ENCODE measurements at places on chromosomes 7 and 10.

DNA sequence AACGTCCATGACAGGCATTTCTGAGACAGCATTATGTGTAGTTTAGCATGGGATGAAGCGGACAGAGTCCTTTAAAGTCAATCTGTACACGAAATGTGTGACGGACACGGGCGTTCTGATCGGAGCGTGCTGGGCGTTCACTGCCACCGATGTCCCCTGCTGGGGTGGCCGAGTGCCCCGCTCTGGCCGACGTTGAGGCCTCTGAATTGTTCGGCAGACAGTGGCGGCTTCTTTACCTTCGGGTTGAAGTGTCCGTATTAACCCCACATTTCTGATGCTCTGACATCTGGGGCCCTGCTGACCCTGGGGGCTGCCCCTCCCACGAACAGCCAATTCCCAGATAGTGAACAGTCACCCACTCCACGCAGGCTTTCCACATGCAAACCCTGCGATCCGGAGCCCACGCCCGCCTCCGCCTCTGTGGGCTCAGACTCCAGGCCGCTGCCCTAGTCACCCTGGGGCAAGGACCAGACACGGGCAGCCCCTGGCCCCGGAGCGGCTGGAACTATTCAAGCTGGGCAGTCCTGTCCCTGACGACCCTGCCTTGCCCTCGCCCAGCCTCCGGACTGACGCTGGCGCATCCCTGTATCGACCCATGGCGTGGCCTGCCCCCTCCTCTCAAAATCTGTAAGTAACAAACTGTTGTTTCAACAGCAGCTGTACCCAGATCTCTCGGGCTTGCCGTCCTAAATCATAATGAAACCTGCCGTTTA lies 445.7 kb downstream of the PTPRN2 start:
- DNase-seq = no peak

DNA sequence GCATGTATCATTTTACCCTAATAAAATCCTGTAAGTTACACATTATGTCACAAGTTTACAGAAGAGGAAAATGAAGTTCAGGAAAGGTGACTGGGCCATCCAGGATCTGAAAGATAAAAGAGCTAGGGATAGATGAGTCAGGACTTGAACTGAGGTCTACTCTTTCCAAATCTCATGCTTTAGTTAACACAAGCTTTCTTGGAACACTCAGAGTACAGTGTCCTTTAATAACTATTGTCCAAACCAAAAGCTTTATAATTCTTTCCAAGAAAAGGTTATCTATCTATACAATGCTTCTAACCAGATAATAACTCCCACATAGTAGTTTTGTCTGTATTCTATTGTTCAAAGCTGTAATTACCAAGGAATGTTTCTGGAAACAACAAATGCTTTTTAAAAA lies 164.6 kb downstream of the LRRN3 start:
- no peak for DNase-seq

DNA sequence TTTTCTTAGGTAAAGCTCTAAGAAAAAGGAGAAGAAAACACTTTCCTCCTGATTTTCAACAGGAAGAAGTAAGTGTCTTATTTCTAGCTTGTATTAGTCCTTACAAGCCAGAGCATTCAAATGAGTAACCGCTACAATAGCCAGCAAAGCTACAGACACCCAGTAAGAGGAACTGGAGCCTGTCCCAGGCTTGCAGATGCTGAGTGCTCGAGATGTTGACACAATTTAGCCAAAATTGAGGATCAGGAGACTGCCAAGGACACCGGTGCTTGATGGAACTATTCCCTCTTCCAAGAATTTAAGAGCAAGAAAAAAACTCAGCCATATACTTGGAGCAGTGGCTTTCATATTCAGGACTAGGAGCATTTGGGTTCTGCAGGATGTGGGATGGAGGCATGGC lies 149.3 kb upstream of the DPP6 start:
- DNase-seq = no peak

- DNase-seq = no peak
Observed at GRCh38 chr10:95761939-95762492, 6.1 kb downstream of the ENTPD1 start.

DNA sequence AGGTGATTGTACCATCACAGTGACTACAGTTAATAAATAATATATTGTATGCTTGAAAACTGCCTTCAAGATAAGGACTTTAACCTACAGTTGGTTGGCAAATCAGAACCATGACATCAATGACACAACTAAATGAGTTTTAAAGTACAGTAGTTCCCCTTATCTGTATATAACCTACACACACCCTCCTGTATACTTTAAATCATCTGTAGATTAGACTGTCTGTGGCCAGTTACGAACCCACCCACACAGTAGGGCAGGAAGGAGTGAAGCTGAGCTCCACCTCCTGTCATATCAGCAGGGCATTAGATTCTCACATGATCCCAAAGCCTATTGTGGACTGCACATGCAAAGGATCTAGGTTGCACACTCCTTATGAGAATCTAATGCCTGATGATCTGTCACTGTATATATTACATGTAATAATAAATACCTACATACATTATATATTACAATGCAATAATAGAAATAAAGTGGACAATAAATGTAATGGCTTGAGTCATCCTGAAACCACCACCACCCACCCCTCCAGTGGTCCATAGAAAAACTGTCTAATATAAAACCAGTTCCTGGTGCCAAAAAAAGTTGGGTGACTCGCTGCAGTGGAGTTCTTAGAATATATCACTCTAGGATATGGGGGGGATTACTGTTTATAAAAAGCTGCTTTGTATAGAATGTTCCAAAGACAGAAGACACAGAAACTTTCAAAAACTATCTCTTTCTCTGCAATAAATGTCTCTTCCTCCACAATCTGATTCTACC lies 5.6 kb downstream of the TPK1 start:
- no peak for DNase-seq

GRCh38 chr10:128051548-128051947 lies 74.7 kb downstream of the MKI67 start:
- DNase-seq = no peak

DNA sequence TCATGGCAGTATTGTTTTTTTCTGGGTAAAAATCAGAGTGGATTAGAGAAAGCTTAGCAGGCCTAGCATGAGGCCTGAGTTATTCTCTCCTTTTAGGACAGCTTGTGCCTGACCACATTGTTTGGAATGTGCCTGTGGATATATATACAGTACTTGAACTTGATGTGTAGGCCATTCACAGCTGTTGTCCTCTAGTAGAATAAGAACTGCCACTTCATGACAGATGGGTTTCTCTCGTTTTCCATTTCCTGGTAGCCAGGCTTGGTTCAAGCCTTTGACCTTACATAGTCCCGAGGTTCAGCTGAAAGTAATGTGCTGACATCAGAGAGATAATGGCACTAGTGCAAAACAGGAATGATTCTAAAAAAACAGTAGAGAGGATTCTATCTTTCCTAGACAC lies 473.9 kb downstream of the AUTS2 start:
- no peak for DNase-seq

GRCh38 chr10:33265621-33266020 lies 68.8 kb downstream of the NRP1 start:
- no peak for DNase-seq

DNA sequence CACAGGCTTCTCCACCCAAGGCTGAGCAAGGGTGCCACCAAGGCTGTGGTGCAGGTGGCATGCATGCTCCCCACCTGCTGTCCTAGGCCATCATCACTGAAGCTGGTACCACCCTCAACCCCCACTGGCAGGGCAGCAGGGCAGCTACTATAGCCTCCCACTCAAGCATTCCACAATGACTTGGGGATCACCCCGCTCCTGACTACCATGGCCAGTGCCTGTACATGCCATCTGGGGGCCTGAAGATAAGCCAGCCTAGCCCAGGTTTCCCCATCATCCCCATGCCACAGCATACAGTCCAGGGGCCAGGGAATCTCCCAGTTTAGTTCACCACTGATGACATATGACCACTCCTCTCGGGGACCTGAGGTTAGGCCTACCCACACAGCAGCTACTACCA lies 510.9 kb upstream of the LRRTM3 start:
- no peak for DNase-seq

DNA sequence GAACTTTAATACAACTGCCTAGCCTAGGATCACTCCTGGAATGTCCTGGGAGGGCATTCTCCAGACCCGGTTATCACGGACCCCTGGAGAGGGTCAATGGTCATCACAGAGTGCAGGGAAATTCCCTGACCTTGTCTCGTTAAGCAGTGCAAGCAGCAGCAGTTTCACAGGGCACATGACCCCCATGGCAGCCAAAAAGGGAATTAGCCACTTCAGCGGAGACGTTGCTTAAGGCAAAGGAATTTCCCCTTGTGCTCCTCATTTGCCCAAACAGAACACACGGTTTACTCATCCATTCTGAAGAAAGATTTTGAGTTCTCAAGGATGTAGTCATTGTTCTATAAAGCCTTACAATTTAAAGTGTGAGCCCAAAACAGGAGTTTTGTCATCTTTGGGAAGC lies 260.3 kb downstream of the SNX13 start:
- no peak for DNase-seq

DNA sequence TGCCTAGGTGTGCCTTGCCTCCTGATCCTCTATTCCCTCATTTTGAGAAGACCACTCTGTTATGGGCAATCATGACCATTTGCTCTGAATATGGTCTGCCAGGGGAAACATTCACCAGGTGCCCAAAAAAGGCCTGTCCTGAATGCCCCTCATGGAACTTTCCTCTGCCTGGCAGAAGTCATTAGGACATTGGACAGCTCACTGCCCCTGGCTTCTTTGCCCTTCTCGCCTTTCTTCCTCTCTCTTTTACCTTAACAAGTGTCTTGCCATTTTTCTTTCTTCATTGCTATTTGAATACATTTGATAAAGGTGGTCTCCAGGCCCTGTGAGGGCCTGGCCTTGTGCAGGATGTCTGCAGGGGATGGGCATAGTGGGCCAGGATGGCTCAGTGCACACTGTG lies 20.3 kb downstream of the MBL2 start:
- no peak for DNase-seq

DNA sequence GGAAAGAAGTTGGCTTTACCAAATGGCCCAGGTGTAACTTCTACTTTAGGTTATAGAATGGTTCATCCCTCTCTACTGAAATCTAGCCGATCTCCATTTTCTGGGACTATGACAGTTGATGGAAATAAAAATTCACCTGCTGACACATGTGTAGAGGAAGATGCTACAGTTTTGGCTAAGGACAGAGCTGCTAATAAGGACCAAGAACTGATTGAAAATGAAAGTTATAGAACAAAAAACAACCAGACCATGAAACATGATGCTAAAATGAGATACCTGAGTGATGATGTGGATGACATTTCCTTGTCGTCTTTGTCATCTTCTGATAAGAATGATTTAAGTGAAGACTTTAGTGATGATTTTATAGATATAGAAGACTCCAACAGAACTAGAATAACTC lies 43.6 kb downstream of the CCSER2 start:
- DNase-seq = no peak

GRCh38 chr7:54811041-54811845 lies 52.2 kb upstream of the SEC61G start:
- no peak for DNase-seq

DNA sequence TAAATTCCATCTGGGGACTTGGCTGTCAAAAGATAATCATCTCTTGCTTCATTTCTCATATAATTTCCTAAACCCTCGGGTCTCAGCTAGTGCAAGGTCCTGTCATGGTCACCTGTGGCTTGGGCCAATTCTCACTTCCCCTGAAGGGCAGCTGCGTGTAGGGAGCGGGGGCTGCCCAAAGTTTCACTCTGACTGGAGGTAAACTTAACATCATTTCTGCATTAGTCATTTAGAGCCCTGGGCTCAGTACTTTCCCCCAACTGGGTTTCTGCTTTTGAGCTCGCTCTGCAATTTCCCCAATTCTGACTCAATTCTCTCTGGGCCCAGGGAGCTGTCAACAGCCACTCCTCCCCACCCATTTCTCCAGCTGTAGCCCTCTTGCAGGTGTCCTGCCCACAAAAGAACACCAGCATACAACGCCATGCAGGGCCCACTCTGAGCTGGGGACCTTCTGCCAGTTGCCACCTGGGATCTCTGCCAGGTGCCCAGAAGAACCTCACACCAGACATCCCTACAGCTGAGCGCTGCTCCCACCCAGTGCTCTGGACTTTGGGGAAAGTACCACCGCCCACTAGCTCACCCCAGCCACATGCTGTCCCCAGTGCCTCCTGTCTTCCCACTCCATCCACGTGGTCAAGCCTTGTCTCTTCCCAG lies 37.9 kb downstream of the VOPP1 start:
- peak; percentile 22 for DNase-seq

Data from T follicular helper cell (primary cell).